ENCODE measurements at places on chromosomes 5 and 9.

GRCh38 chr9:86054695-86055094, 44.7 kb downstream of the GOLM1 start:
- no peak for DNase-seq

DNA sequence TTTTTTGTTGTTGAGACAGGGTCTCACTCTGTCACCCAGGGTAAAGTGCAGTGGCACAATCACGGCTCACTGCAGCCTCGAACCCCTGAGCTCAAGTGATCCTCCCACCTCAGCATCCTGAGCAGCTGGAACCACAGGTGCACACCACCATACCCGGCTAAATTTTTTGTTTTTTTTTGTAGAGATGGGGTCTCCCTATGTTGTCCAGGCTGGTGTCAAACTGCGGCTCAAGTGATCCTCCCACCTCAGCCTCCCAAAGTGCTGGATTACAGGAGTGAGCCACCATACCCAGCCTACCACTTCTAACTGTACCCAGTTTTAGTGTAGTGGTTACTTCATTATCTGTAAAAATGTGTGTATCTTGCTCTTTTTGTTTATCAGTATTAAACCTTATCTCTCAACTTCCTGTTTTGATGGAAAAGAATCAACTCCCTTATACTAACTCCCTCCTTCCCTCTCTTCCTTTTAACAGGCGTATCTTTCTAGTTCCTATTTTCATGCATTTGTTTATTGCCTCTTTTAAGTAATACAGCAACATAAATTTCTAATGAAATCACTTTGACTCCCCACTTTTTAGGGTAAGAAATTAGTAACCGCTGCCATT, 33.1 kb downstream of the GRAMD2B start:
- no peak for DNase-seq

DNA sequence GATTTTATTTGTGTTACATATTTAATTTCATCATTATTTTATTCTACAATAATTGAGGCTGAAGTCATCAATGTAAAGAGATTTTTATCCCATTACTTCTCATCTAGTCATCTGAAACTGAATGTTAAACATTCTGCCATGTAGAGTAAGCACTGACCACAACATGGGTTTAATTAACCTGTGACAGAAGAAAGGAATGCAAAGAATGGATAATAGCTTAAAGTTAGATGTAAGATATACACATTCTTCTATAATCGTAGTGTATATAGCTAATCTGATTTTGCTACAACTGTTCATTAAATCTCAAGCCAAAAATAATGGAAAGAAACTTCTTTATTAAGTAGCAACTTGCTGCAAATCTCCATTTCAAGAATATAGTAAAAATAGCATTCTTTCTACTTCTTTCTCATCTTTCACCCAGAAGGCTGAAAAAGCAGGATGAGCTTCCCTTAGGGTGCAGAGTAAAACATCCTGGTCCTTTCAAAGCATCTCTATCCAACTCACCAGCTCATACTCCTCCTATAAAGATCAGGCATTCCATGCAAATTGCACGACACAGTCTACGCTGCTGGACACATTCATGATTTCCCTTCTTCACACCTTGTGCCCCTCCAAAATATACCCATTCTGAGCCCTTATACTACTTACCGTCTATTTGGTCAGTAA, 115.2 kb downstream of the EFNA5 start:
- DNase-seq, result no peak

GRCh38 chr5:154713615-154714125, 41.5 kb upstream of the LARP1 start:
- no peak for DNase-seq

- no peak for DNase-seq
Measured at GRCh38 chr5:77367741-77368140, 124.4 kb downstream of the WDR41 start.

DNA sequence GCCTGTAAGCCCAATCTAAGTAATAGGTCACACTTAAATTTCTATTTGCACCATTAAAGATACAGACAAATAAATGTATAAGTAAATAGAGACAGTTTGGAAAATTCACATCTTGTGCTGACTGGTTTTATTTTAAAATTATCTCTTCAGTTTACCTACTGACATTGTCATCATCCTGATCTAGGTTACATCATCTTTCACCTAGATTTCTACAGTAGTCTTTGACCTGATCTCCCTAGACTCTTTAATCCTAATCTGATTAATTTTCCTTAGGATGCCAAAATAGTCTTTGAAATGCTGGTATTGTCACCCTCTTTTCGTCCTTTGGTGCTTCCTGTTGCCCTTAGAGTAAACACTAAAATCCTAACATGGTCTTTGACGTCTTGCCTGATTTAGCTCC, 43.9 kb downstream of the NDUFS4 start:
- no peak for DNase-seq

DNA sequence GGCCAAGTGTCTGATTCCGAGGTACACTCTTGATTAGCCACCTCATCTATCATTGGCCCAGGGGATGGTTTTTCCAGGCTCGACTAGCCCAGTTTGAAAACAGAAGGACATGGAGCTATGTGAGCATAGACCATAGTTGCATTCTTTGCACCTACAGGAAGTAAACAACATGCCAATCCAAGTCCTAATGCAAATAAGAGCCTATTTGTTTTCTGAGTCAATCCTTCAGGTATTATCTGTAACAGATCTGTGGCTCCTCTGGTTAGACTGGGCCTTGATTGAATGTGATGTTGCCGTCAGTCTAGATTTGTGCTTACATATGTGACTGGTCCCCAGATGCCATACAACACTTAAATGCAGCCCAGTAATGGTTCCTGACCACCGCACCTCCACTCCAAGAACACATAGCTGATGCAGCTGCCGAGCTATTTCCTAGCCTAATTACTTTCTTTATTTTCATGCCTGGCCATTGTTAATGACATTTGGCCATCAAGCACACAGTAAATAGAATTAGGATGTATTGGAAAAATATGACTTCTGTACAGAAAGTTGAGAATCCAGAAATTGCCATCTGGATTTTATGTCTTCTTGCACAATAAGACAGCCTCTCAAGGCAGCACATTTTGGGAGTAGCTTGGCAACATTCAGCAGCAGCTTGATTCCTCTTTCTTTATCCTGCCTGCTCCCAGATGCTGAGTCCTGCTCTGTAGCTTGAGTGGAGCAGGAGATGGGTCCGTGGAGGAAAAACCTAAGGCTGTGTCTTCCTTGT, 29.5 kb upstream of the ARHGAP26 start:
- DNase-seq, result no peak

DNA sequence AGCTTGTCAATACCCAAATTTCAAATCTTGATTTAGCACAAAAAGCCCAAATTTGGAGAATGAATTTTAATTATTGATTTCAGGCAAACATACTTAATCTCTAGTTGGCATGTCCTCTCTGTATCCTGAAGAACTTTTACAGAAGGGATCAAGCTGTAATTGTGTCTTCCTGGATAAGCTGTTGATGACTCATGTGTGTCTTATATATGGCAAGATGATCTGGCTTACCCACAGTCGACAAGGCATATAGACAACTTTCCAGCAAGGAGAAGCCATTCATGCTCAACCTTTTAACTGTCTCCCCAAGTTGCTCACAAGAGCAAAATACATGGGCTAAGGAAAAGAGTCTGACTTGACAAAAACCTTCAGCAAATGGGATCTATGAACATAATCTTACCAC, 112.5 kb upstream of the SLCO6A1 start:
- DNase-seq, result no peak

DNA sequence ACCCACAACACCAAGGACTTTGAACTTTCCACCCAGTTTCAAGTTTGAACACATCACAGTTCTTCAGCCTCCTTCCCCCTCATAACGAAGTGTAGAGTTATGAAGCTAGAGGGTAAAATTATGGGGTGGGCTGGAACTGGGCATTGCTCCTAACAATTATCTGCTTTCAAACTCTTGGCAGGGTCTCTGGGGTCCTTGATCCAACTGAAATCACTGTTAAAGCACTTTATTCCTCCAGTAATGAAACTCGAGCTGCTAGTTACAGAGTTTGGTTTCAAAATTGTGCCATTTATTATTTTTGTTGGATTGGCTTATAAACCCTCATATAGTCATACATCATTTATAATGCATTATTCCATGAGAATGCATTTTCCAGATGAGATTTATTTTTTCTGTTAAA, 158.5 kb downstream of the RGS3 start:
- no peak for DNase-seq

- DNase-seq, result no peak
Measured at GRCh38 chr5:180665682-180666404, 16.4 kb upstream of the FLT4 start.

GRCh38 chr9:32554107-32554506, 1.7 kb upstream of the TOPORS start:
- DNase-seq, result no peak

- peak; percentile 46 for DNase-seq
Measured at GRCh38 chr5:74579215-74579614, 61.3 kb downstream of the ENC1 start.

GRCh38 chr9:117555964-117556629, 141.2 kb upstream of the ASTN2 start:
- DNase-seq, result peak; percentile 49

GRCh38 chr9:69996967-69997366, 46.7 kb upstream of the MAMDC2 start:
- DNase-seq, result no peak

- peak; percentile 45 for DNase-seq
Measured at GRCh38 chr5:107389130-107389774, 281.5 kb downstream of the EFNA5 start.

GRCh38 chr5:96125231-96125891, 163.7 kb upstream of the ELL2 start:
- DNase-seq, result no peak

GRCh38 chr5:179967489-179967888, 59.8 kb upstream of the TBC1D9B start:
- DNase-seq, result no peak

DNA sequence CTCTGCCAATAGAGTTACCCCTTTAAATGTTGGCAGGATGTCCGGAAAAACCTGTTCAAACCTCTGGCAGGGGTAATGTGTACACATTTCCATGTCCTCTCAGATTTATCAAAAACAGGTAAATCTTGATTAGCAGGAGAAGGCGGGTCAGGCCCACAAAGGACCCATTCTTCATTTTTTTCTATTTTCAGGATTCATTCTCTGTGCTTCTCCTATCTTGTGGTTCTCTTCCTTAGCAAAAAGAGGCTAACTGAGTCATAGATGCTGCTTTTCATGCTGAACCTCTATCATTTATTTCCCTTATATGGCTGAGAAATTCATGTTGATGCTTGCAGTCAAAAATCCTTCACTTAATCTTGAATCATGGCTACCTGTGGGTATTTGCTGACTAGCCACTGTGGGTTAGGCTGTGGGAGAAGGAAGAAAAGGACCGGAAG, 112.7 kb upstream of the IQGAP2 start:
- no peak for DNase-seq

DNA sequence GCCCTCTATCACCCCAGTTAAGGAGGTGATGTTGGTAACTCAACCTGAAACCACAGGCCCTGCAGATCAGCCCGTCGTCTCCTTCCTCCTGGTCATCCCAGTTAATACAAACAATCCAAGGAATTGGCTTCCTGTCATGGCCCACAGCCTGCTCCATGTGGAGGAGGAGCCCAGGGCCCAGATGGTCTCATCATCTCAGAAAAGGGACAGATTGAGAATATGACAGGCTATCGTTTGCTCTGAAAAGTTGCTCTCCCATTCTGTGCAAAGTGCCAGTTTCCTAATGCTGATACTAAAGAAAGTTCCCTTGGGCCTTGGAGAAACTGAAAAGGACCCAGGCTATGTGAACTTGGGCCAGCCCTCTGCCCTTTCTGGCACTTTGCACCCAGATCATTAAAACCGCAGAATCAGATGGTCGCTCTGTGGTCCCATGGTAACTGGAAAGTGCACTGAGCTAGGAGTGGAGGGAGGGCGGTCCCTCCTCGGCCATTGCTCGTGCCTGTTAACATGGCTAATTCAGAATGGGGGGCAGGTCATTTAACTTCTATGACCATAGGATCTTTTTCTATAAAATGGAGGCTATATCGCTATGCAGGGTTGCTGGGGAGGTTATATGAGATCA, 675 bp upstream of the SPAAR start:
- DNase-seq, result peak; percentile 20

DNA sequence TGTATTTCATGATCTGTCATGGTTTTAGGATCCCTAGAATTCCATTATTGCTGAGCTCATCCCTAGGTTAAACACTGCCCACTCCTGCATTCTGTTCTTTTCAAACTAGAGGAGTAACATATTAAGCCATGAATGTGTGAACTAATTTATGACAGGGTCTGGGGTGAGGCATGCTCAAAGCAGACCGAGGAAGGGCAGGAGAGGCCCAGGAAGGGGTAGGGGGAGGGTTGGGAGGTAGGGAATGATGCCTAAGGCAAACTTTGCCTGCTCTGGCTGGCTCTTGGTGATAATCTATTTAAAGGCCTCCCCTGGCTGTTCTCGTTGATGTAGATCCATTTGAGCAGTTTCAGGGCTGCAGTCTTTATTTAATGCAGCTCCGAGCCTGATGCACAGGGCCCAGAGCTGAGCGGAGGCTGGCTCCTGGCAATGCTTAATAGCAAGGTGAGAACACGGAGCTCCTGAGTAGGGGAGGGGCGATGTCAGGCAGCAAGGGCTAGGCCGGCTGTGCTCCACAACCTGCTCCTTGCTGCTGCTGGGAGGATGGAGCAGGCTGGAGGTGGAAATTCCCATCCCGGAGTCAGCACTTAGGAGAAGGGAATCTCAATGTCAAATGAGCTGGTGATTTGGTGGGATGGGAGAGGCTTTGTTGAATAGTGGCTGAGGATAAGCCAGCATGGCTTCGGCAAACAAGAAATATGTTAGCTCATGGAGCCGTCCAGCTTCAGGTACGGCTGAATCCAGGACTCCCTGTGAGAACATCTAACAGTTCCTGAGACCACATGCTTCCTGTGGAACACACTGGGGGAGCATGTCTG, 73.2 kb upstream of the UNC5A start:
- no peak for DNase-seq

GRCh38 chr5:181088289-181088688, 42.7 kb downstream of the OR2V1 start:
- DNase-seq, result no peak

- DNase-seq, result no peak
Measured at GRCh38 chr5:95858023-95858461, 35.5 kb upstream of the GLRX start.

- DNase-seq, result peak; percentile 75
Measured at GRCh38 chr5:154446195-154447088, 645 bp downstream of the SAP30L start.

- DNase-seq, result no peak
Measured at GRCh38 chr9:68551191-68551590, 10.5 kb upstream of the TMEM252 start.

DNA sequence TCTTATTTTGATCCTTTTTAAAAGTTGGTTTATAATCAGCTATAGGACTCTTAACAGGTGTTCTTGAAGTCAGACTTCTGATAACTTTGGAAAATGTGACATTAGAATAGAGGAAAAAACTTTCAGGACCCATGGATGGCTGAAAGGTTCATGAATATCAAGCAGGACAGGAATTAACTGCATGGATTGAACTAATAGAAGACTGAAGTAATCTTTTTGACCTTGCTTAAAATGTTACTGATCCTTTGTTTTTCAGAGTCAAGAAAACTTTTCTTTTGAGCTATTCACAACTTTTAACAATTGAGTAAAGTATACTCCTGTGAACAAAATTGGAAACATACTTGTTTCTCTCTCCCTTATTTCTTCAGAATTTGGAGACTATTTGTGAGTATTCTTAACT, 79.2 kb downstream of the PLK2 start:
- no peak for DNase-seq

- no peak for DNase-seq
Measured at GRCh38 chr5:180053061-180053602, 18.4 kb downstream of the RNF130 start.

GRCh38 chr5:174300118-174300940, 254.8 kb downstream of the NSG2 start:
- no peak for DNase-seq

Measured in GM20000 (cell line).